ENCODE measurements at places on chromosomes 12 and 14.
A peak's percentile ranks its signal among the peaks of the same experiment; 100 is the strongest.

GRCh38 chr12:104356231-104357115 is 52.9 kb downstream of the EID3 start:
- H3K27ac ChIP-seq: no peak overlapping the region
- peaks cover 10% of the 10 kb centered on the region for H3K36me3 ChIP-seq

- no peaks in the 10 kb centered on the region for H3K27me3 ChIP-seq
- H3K4me1 ChIP-seq: no peaks in the 10 kb centered on the region
- no peak overlapping the region for H3K27ac ChIP-seq
- no peaks in the 10 kb centered on the region for H3K36me3 ChIP-seq
Observed at GRCh38 chr12:130017591-130018449, 114.0 kb upstream of the TMEM132D start.

GRCh38 chr12:496736-497135 is 37.0 kb downstream of the B4GALNT3 start:
- no peaks in the 10 kb centered on the region for H3K36me3 ChIP-seq
- no peak overlapping the region for H3K4me3 ChIP-seq
- no peak overlapping the region for H3K27ac ChIP-seq
- no peaks in the 10 kb centered on the region for H3K27me3 ChIP-seq
- no peak for DNase-seq

- H3K4me3 ChIP-seq: no peak overlapping the region
- H3K36me3 ChIP-seq: no peaks in the 10 kb centered on the region
- no peaks in the 10 kb centered on the region for H3K27me3 ChIP-seq
- H3K4me1 ChIP-seq: peaks cover 3% of the 10 kb centered on the region
Observed at GRCh38 chr14:102255401-102256190, 49.4 kb downstream of the MOK start.

- no peak overlapping the region for H3K4me3 ChIP-seq
- no peak for DNase-seq
- H3K27me3 ChIP-seq: no peaks in the 10 kb centered on the region
Observed at GRCh38 chr12:79858518-79858917, 76.4 kb downstream of the PPP1R12A start.

DNA sequence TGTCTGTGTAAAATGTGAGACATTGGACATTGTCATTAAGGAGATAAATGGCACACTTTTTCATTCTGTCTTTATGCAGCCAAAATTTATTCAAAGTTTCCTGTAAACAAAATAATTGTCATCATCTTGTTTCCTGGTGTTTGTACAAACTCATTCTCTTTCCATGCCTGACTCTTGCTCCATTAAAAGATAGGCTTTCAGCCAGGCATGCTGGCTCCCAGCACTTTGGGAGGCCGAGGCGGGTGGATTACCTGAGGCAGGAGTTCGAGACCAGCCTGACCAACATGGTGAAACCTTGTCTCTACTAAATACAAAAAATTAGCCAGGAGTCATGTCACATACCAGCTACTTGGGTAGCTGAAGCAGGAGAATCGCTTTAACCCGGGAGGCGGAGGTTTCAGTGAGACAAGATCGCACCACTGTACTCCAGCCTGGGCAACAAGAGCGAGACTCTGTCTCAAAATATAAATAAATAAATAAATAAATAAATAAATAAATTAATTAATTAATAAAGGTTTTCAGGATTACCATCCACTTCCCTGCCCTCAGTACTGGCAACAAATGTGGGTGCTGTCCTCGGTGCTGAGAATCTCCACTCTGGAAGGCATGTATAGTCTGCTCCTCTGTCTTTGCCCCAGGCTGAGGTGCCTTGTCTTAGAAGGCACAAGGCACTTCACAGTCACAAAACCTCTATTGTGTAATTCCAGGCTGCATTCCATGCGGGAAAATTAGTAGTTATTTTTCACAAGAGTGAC is 83.2 kb downstream of the PAH start:
- peak; percentile 2 for DNase-seq
- no peaks in the 10 kb centered on the region for H3K27me3 ChIP-seq
- H3K4me1 ChIP-seq: no peaks in the 10 kb centered on the region
- H3K4me3 ChIP-seq: no peak overlapping the region
- H3K27ac ChIP-seq: no peak overlapping the region
- no peaks in the 10 kb centered on the region for H3K36me3 ChIP-seq

- no peak for DNase-seq
- H3K27me3 ChIP-seq: peaks cover 16% of the 10 kb centered on the region
- peak overlapping the region; percentile 80 for H3K4me3 ChIP-seq
- H3K36me3 ChIP-seq: no peaks in the 10 kb centered on the region
- no peak overlapping the region for H3K27ac ChIP-seq
Observed at GRCh38 chr12:125983784-125984500, 918.7 kb downstream of the AACS start.

DNA sequence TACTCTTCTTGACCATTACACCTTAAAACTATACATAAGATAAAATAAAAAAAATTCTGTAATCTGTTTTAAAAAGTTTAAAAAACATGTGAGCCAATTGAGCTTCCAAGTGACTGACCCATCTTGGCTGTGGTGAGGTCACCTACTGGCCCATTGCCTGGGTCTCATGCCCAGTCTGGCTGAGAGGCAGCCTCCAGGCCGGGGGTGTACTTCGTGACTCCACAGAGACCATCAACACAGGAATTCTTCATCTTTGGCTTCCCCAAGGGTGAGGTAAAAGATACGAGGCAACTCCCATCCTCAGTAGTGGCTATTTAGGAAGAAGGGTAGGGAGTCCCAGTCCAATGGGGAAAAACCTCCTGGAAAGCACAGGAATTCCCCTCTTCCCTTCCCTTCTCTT is 113.2 kb downstream of the APAF1 start:
- H3K27me3 ChIP-seq: peaks cover 5% of the 10 kb centered on the region
- H3K27ac ChIP-seq: no peak overlapping the region
- no peaks in the 10 kb centered on the region for H3K4me1 ChIP-seq
- no peak for DNase-seq
- no peaks in the 10 kb centered on the region for H3K36me3 ChIP-seq

DNA sequence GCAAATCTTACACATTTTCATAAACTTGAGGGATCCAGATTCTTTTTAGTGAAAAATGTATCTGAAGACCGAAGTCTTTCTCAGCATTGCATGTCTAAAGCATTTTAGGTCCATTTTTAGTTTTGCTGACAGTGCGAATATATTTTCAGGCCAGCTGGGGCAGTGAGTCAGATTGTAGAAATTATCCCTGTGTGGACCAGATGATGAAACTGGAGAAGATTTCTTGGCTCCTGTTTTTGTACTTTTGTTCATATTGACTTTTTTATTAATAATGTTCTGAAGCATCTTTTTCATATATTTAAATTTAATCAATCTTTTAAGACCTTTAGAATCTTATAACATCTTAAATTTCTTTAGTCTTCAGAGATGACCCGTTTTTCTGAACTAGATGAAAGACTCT is 173.1 kb downstream of the FLRT2 start:
- no peaks in the 10 kb centered on the region for H3K36me3 ChIP-seq
- DNase-seq: no peak

DNA sequence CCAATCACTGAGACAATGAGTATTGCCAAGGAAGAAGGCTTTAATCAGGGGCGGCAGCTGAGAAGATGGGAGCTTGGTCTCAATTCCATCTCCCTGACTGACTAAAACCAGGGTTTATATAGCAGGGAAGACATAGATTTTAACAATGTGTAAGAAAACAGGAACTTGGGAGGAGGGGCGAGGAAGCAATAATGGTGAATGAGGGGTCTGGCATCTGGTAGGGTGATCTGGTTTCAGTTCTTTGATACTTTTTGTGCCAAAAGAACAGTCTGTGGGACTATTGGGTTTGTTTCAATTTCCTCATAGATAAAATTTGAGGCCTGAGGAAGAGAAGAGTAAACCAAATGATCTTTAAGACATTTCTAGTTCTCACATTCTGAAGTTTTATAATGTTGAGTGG is 49.2 kb downstream of the FUT8 start:
- no peaks in the 10 kb centered on the region for H3K27me3 ChIP-seq
- no peak overlapping the region for H3K4me3 ChIP-seq
- no peaks in the 10 kb centered on the region for H3K36me3 ChIP-seq
- DNase-seq: peak; percentile 34

DNA sequence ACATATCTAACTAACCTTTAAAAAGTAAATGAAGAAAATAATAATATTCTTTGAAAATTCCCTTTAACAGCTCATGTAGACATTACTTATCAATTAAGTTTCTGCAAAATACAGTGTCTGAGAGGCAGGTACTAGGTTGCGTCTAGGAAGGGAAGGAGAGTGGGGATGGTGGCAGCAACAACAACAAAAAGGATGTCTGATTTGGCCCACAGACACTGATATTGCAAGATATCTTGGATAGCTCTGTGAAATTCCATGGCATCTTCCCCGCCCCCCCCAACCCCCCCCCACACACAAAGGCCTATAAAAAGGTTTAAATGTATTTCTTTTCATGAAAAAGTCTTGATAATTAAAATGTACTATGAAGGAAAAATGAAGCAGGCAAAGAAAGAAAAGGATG is 41.6 kb upstream of the AP4S1 start:
- H3K27ac ChIP-seq: no peak overlapping the region
- no peaks in the 10 kb centered on the region for H3K36me3 ChIP-seq
- H3K4me1 ChIP-seq: peaks cover 9% of the 10 kb centered on the region

GRCh38 chr14:49774106-49774505 is 6.2 kb downstream of the KLHDC2 start:
- H3K36me3 ChIP-seq: peaks cover 19% of the 10 kb centered on the region
- H3K4me3 ChIP-seq: no peak overlapping the region
- peaks cover 18% of the 10 kb centered on the region for H3K4me1 ChIP-seq

GRCh38 chr14:61525293-61526011 is 169.9 kb upstream of the HIF1A start:
- H3K4me3 ChIP-seq: no peak overlapping the region
- H3K27ac ChIP-seq: no peak overlapping the region
- H3K27me3 ChIP-seq: no peaks in the 10 kb centered on the region
- H3K4me1 ChIP-seq: peaks cover 7% of the 10 kb centered on the region

GRCh38 chr12:69679119-69679518 is 20.0 kb downstream of the BEST3 start:
- no peaks in the 10 kb centered on the region for H3K4me1 ChIP-seq
- H3K27me3 ChIP-seq: no peaks in the 10 kb centered on the region
- H3K4me3 ChIP-seq: no peak overlapping the region
- no peaks in the 10 kb centered on the region for H3K36me3 ChIP-seq

DNA sequence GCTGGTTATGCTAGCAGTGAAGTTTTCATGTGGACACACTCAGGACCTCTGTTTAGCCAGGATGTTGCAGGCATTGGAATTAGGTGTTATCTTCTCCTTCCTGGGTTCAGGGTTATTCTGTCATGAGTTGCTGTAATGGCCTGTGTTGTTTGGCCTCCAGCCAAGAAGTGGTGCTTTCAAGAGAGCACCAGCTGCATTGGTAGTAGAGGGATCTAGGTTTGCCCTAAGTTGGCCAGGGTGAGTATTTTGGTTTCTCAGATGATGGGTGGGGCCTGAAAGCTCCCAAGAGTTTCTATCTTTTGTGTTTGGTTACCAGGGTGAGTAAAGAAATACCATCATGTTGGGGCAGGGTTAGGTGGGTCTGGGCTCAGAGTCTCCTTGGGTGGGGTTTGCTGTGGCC is 2.7 kb upstream of the GZMH start:
- no peak overlapping the region for H3K4me3 ChIP-seq
- H3K4me1 ChIP-seq: peaks cover 5% of the 10 kb centered on the region
- no peak for DNase-seq

GRCh38 chr12:120215357-120215735 is 14.4 kb upstream of the RPLP0 start:
- H3K27me3 ChIP-seq: no peaks in the 10 kb centered on the region
- H3K27ac ChIP-seq: no peak overlapping the region
- no peaks in the 10 kb centered on the region for H3K4me1 ChIP-seq
- H3K4me3 ChIP-seq: no peak overlapping the region

DNA sequence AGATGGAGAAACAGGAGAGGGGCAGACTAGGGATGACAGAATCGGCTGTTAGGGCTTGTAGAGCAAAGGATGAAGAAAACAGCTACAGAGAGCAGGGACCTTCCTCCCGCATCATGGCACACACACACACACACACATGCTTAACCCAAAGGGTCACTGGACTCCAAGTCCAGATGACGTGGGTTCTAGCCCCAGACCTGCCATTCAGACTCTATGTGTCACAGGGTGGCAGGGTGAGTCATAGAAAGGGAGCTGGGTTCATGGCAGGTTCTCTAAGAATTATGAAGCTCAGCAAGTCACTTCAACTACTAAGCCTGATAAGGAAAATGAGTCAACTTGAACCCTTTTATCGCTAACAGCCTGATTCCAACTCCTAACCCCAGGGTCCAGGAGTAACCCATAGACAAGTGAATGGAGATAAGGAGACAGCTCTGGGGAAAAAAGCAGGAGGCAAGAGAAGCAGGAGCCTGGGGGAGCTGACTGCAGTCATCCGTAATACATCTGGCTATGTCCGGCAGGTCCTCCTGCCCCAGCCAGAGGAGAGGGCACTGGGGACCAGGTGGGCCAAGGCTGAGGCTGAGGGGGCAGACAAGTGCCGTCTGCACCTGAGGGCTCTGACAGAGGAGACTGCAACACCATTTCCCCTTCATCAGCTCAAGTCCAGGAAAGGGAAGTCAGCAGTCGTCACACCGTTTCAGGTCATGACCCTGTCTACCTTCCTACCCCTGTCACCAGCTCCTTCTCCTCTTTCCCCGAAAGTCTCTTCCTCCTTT is 3.6 kb upstream of the TNFRSF1A start:
- H3K36me3 ChIP-seq: no peaks in the 10 kb centered on the region
- H3K27me3 ChIP-seq: no peaks in the 10 kb centered on the region
- H3K4me1 ChIP-seq: peaks cover 14% of the 10 kb centered on the region

DNA sequence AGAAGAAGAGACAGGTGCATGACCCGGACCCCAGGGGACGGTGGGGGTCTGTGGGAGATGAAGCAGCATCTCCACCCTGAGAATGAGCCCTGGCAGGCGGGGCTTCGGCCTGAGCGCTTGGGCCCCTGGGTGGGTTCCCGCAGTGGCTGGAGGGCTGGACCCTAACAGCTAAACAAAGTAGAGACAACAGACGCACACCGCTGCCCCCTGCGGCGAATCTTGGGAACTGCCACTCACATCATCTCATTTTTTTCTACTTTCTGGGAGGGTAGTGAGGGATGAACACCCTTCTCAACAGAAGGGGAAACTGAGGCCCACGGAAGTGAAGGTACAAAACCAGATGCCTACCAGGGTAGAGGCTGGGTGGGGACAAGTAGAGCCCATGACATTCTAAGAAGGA is 104.7 kb downstream of the RFLNA start:
- H3K27ac ChIP-seq: no peak overlapping the region
- H3K4me3 ChIP-seq: no peak overlapping the region
- H3K4me1 ChIP-seq: no peaks in the 10 kb centered on the region
- no peak for DNase-seq
- no peaks in the 10 kb centered on the region for H3K36me3 ChIP-seq
